ENCODE measurements at places on chromosomes 1 and 21. TPM values are rescaled to one million over a fixed set of nuclear protein-coding genes. Genes with fewer than 3 reads are reported as not detected.

DNA sequence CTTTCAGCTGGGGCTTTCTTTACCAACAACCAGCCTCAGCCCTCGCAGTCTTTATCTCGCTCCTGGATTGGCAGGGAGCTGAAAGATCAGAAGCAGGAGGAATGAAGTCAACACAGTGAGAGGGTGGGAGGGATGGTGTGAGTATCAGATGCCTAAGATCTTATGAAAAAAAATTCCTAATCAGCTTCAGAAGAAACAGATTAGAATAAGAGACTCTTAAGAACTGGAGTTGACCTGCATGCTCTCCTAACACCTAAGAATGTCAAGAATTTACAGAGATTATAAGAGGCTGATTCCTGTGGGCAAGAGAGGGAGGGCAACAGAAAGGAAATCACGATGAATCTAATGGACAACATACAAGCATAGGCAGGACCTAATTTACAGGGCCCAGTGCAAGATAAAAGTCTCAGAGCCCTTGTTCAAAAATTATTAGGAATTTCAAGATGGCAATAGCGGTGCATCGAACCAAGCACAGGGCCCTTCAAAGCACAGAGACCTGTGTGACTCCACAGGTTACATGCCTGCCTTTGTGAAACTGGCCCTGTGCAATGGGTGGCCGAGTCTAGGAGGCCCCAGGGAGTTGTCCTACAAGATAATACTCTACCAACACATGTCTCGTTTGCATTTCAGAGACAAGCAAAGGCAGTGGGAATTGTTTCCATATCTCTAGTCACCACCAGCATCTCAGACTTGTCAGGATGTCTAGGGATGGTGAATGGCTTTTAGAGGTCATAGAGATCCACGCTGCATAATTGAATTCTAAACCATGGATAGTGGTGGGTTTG lies 65.3 kb upstream of the PPP2R5A start:
- no peak for DNase-seq

DNA sequence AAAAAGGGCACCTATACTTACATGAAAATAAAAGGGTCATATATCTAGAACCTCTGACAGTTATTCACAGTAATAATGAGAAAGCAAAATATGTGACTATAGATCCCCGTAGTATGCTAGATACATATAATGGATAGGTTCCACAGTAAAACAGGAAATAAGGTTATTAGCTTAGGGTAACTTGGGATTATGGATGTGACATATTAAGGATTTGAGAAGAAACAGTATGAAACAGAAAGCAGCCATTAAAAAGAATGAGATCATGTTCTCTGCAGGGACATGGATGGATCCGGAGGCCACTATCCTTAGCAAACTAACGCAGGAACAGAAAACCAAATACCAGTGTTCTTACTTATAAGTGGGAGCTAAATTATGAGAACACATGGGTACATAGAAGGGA lies 1547.3 kb downstream of the BRINP3 start:
- no peak for DNase-seq

MNDA gene
- total RNA-seq = 2.3 TPM

- DNase-seq = no peak
These were observed 215.0 kb upstream of the POU3F1 start for GRCh38 chr1:38261574-38261973.

- DNase-seq = no peak
These were observed at the start of gene DENND2C for GRCh38 chr1:114669562-114670082. Gene DENND2C (minus strand): TSS chr1:114670049. CDS start chr1:114625984, 44,065 bp downstream.

DNA sequence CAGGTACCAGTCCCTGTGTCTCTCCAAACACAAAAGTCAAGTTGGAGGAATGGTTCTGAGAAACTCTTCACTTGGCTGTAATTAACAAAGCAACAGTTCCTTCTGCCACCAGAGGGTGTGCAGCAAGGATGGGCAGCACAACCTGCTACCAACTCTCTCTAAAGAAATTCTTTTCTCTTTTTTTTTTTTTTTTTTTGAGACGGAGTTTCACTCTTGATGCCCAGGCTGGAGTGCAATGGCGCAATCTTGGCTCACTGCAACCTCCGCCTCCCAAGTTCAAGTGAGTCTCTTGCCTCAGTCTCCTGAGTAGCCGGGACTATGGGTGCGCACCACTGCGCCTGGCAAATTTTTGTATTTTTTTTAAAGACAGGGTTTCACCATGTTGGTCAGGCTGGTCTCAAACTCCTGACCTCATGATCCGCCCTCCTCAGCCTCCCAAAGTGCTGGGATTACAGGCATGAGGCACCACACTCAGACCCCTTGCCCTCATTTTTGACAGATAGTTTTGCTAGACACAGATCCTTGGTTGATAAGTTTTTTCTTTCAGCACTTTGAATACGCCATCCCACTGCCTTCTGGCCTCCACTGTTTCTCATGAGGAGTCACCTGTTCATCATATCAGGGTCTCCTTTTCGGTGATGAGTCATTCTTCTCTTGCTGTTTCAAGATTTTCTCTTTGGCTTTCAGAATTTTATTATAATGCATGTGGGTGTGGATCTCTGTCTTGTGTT lies 12.1 kb upstream of the DEGS1 start:
- no peak for DNase-seq

NPPB gene
- 2,245 TPM for total RNA-seq

- DNase-seq = no peak
These were observed 68.2 kb downstream of the MAP10 start for GRCh38 chr1:232873412-232873811.

ARL8A gene
- 64.5 TPM for total RNA-seq

TMEM82 gene
- not detected for total RNA-seq

TCHHL1 gene
- not detected for total RNA-seq
